Fibroblast of villous mesenchyme (primary cell): ENCODE measurements at places on chromosomes 12 and 14. TPM values are rescaled to one million over a fixed set of nuclear protein-coding genes. Genes with fewer than 3 reads are reported as not detected.
A peak's percentile ranks its signal among the peaks of the same experiment; 100 is the strongest.

GRCh38 chr14:100147181-100147631 lies 12.2 kb downstream of the DEGS2 start:
- no peak for DNase-seq

DNA sequence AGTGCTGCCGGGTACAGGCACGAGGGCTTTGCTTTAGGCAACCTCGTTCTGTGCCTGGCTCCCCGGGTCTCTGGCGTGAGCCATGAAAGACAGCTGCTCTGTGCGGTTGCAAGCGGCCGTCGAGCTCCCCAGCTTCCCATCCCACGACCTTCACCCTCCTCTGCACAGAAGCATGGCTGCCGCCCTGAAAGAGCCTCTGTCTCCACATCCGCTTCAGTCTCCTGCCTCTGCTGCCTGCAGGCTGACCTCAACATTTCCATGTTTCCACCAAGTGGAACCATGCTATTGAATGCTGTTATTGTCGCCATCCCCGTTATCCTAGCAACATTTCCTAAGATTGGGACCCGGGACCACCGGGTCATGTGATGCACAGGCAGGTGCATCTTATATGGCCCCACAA lies 57.1 kb downstream of the KDM2B start:
- no peak for DNase-seq

DNA sequence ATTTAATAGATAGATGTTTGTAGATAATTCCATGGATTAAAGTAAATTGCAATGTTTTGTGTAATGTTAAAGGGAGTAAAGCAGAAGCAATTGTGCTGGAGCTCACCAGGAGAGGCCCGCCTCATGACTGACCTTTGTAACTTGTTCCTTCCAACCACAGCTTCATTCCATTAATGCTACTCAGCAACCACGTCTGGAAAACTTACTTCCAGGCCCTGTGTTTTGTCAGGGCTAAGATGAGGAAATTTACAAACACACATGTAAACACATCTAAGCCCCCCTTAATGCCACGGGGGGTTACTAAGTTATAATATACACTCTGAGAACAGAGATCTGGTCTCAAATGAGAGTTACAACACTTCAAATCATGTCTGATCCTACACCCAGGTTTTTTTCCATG lies 12.4 kb downstream of the LUM start:
- DNase-seq = peak; percentile 100

- no peak for DNase-seq
Measured at GRCh38 chr14:86971292-86971691, 1021.7 kb downstream of the GALC start.

DNA sequence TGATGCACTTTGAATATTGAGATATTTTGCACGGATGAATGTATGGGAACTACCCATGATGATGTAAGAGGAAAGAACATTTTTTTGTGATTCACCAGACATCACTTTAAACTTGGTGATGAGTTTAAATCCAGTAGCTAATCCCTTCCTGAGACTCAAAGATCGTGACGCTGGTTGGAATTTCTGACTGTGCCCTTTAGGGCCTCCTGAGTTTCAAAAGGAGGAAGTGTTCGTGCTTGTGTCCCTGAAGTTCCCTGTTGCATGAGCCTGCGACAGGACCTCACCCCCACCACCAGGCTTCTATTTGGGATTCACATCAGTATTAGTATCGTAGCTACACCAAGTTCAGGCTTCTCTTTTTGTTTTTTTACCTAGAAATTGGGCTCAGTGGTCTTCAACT lies 18.6 kb upstream of the RIN3 start:
- peak; percentile 91 for DNase-seq

DNA sequence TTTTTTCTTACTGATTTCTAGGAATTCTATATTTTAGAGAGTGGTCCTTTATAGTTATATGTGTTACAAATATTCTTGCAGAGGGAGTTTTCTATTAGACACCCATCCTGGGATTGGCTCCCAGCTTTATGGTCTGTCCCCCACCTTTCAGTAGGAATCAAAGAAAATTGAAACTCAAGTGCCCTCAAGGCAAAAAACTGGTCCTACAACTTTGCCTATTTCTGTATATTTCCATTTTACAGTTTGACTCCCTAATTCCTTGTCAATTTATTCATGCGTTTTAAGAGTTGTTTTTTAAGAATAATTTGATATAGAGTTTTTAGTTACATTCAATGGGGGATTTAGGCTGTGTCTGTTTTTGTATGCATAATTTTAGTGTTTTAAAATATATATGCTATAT lies 208.9 kb downstream of the SYNE2 start:
- no peak for DNase-seq

GRCh38 chr14:103091041-103091882 lies 3.3 kb upstream of the EXOC3L4 start:
- DNase-seq = peak; percentile 71

- no peak for DNase-seq
Measured at GRCh38 chr12:103505371-103506236, 9.8 kb upstream of the C12orf42 start.

The SALL2 gene
- total RNA-seq = 3.2 and 3.9 TPM in 2 replicates

The PRIMA1 gene
- total RNA-seq = not detected in 2 replicates

The YAF2 gene
- 14.2 and 20.7 TPM in 2 replicates for total RNA-seq
